Stimulated activated CD4-positive, alpha-beta T cell treated with anti-CD3 and anti-CD28 coated beads, TNF-alpha, amount 100 ng/mL, for 4 hours (primary cell): ENCODE measurements at places on chromosomes 16 and 17.

GRCh38 chr17:35936063-35936462 is 5.5 kb upstream of the RDM1 start:
- DNase-seq: no peak

GRCh38 chr16:35713762-35714650 is 2254.6 kb downstream of the TP53TG3F start:
- no peak for DNase-seq

DNA sequence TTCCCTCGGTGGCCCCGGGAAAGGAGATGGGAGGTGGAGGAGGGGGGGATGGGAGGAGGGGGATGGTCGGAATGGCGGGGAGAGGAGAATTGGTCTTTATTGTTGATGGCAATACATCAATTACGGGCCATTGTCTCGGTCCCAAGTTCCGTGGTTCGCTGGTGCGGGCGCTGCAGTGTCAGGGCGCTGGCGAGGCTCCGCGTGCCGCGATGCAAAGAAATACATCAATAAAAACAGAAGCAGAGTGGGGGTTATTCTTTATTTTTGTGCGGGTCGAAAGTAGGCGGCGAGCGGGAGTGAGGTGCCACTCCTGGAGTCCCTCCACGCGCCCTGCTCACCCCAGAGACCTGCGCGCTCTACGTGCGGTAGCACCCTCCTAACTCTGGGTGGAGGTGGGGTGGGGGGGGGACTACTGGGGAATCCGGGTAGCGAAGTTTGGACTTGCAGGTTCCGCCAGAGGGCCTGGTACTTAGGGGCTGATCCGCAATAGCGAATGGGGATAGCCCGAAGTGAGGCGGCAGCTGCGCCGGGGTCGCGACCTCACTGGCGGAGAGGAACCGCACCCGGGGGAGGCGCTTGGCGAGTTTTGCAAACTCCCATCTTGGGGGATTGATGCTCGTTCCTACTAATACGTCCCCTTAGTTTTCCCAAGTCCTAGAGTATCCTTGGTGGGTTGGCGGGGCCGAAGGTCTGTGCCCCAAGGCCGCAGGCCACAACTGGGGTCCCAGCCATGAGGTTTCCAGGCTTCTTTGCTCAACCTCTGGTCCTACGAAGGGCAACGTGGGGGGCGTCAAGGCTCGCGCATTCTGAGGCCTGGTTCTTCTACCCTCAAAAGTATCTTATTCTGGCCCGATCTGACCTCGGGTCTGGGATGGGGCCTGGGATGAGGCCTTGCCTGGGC is 3.5 kb upstream of the SALL1 start:
- no peak for DNase-seq

- no peak for DNase-seq
Measured at GRCh38 chr17:66724581-66725341, 110.2 kb upstream of the CACNG5 start.

GRCh38 chr16:67731071-67731752 is 12.1 kb upstream of the GFOD2 start:
- no peak for DNase-seq

DNA sequence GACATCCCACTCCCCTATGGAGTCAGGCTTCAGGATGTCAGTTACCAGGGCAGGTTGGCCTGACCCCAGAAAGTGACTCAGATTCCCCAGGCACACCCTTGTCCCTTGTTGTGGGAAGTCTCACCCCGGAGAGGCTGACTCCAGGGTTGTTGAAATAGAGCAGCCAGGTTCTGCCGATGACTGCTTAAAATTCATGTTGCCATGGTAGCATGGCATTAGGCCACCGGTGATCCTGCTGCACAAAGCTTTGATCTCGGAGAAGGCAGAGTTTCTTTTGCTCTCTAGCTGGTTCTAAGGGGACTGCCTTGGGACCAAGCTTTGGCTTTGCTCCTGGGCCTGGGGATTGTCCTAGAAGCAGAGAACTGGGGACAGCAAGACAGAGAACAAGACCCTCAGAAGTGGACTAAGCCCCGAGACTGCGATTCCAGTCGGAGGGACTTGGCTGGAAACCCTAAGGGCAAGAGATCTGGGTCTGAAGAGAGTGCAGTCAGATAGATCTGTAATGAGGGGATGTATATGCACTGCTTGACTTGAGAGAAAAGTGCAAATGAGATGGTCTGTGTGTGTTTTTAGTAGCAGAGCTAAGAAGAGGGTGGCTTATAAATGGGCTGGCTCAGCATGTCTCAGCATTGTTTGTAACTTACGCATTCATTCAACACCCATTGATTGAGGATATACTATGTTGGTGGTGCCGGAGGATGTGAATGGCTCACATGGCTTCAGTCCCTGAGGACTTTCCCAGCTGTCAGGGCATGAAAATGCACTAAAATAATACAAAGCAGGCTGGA is 106.9 kb downstream of the RGS9 start:
- DNase-seq: no peak

DNA sequence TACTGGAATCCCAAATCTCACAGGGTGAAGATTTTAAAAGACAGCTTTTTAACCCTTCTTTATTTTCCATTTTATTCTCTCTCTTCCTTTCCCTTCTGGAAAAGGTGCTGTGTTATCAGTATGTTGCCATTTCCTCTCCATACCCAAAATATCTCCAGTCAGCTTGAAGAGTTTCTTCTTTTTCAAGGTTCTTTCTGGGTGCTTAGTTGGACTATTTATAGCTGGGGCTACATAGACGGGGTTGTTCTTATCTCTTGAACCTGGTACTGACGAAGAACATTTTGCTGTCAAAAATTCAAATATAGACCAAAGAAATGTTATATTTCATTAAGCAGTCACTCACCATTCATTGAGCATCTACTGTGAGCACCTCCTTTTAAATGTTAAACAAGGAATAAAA is 48.6 kb downstream of the IST1 start:
- no peak for DNase-seq

DNA sequence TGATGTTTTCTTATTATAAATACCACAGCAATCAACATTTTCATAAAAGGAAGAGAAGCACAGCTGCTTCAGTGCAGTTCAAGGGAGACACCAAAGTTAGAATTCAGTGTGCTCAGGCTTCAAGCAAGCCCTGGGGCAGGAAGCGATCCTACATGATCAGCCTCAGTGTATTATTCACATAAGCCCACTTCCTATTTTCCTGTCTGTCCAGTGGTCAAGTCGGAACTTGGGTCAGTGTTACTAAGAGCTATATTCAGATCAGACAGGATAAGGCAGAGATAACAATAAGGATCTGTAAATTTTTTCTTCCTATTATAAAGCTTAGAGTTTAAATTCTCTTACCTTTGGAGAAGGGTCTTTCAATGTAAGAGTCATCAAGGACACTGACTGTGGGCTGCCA is 12.9 kb downstream of the HEATR6 start:
- DNase-seq: no peak

DNA sequence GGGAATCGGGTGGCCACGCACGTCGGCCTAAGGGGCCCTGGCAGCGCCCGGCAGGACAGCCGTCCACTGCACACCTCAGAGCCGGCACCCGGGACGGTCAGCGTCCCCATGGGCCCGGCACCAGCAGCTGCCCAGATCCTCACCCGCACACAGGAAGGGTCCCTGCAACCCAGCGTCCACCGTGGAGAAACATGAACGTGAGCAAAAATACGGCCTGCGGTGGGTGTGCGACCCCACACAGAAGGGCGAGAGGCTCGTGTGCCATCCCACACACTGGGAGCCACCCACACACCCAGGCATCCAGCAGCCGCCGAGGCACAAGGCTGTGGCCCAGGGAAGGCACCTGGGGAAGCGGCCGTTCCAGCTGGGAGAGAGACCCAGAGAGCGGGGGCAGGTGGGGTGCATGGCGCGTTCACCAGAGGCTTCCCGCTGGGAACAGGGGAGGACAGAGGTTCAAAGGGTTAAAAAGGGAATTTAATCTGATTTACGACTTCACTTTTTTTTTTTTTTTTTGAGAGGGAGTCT is 6.4 kb downstream of the PIEZO1 start:
- DNase-seq: no peak

- DNase-seq: no peak
Measured at GRCh38 chr17:78515480-78515879, 61.7 kb downstream of the DNAH17 start.

- DNase-seq: no peak
Measured at GRCh38 chr17:27862004-27862403, 31.2 kb downstream of the LYRM9 start.

DNA sequence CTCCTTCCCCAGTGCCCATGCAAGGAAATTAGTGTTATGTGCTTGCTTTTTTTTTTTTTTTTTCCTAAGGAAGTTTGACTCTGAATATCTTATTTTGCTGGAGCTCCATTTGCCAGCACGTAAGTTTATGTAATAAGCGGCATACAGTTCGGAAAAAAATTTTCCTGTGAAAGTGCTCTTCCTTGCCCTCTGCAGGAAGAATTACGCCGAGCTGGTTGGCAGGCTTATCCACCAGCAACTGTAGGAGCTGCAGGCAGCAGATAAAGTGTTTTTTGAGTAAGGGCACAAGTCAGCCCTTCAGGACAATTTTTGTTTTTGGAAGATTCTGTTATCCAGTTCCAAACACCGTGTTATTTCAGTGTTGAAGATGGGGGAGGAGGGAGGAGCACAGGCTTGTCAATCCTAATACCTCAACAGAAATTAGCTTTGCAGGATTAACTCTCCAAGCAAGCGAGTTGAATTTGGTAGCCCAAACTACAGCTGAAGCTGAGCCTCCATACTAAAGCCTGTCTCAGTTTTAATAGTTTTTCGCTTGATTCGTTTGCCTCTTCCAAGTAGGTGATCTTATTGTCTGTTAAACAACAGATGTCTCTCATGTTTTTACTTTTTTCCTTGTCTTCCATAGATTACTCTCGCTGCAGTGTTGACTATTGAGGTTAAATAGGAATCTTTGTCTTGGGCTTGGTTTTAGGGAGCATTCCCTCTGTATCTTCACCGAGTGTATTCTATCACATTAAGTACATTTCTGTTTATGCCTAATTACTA is 1.1 kb downstream of the SPECC1 start:
- no peak for DNase-seq

DNA sequence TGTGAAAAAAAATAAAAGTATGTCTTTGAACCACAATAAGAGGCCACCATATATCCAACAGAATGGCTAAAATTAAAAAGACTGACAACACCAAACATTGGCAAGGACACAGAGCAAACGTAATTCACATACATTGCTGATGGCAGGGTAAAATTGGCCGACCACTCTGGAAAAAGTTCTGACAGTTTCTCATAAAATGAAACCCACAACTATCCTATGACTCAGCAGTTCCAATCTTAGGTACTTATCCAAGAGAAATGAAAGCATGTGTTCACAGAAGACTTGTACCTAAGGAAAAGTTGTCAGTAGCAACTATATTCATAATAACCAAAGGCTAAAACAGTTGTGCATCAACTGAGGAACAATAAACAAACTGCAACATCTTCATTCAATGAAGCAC is 357.3 kb upstream of the XYLT1 start:
- no peak for DNase-seq

GRCh38 chr17:5769593-5770354 is 185.5 kb upstream of the NLRP1 start:
- DNase-seq: no peak
